Skin of body (tissue), 3 donors: ENCODE measurements at places on chromosomes 11 and 22.

DNA sequence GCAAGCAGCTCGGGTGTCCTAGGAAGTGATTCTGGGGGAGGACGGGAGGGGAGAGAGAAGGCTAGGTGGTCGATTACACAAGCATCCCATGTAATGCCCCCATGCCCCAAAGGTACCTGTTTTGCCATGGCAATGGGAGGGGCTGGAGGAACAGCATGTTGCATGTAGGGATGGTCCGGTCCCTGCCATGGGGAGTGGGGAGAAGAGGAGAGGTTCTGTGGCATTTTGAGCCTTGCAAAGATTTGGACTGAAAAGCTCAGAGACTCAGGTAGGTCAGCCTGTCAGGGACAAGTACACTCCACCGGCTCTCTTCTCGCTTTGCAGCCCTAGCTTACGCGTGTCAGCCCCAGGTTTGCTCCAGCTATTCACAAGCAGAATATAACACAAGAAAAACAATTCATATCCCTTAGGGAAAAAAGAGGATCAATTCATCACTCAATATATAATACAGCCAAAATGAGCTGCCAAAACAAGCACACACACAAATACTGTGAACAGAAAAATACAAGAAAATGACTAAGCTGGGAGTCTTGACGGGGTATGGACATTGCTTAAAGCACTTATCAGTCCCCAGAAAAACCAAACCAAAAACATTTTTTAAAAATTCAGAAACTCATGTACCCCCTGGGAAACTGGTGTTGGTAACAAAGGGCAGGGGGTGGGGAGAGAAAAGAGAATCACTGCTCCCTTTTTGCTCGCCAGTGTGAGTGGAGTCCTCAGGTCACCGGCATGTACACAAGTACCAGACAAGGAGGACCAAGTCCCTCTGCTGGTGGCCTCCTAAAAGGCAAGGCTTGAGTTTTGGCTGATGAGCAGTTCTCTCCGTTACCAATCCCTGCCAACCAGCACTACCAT lies 21.6 kb downstream of the APOL5 start:
- DNase-seq: no peak

- peak; percentile 61 for DNase-seq
Measured at GRCh38 chr22:20130731-20131596, 640 bp upstream of the ZDHHC8 start.

GRCh38 chr11:130904380-130904779 lies 11.9 kb downstream of the SNX19 start:
- no peak for DNase-seq

DNA sequence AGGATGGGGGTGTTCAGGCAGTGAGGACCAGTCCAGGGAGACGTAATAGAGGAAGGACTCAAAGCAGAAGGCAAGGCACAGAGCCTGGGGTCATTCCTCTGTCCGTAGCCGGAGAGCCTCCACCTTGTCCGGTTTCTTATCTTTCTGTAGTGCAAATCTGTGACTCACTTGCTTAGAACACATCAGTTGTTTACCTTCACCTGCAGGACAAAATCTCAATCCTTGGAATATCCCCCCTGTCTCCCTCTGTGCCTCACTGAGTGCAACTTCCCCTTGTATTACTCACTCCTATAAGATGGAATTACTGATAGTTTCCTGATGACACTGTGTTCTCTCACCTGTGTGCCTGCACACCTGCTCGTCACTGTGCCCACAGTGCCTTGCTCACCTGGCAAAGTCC lies 20.4 kb upstream of the TTC12 start:
- no peak for DNase-seq

GRCh38 chr11:116832350-116833290 lies 2.9 kb downstream of the APOC3 start:
- no peak for DNase-seq

- DNase-seq: no peak
Measured at GRCh38 chr11:61066645-61067044, 35.6 kb upstream of the CD5 start.

DNA sequence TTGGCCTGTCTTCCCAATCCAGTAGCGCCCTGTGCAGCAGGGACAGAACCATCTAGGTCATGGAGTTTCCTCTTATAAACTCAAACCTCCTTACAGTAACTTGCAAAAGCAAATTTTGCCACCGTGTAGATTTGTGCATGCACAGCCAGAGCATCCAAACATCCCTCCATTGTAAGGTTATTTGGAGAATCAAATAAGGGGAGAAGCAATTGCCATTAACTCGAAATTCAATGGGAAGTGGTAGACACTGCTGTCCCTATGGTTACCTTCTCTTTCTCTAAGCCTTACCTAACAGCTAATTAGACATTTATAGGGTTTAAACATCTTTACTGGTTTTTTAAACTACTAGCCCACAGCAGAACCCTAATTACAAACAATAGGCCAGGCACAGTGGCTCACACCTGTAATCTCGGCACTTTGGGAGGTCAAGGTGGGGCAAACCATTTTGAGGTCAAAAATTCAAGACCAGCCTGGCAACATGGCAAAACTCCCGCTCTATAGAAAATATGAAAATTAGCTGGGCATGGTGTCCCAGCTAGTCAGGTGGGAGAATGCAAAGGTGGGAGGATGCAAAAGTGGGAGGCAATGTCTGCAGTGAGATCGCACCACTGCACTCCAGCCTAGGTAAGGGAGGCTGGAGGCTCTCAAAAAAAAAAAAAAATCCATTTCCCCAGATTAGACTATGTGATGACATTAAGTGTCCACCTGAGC lies 6.6 kb downstream of the HSPA8 start:
- DNase-seq: no peak

- DNase-seq: no peak
Measured at GRCh38 chr11:60944490-60945294, 7.3 kb downstream of the SLC15A3 start.

GRCh38 chr11:76493626-76494539 lies 49.1 kb downstream of the EMSY start:
- no peak for DNase-seq

DNA sequence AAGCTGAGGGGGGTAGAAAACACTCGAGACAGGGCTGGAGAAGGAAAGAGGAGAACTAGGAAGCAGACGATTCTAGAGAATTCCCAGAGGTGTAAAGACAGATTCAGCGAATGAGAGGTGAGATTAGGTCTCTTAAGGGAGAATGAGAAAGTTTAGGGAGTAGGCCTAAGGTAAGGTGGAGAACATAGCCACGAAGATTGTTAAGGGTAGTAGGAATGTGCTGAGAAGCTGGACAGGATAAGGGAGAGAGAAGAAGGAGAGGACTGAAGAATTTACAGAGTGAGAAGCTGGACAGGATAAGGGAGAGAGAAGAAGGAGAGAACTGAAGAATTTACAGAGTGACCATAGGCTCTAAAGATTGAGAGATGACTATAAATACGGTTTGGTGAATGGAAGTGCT lies 908 bp downstream of the PPME1 start:
- no peak for DNase-seq

GRCh38 chr22:32080904-32081303 lies 37.8 kb downstream of the SLC5A1 start:
- DNase-seq: no peak

GRCh38 chr11:2576111-2576510 lies 123.7 kb downstream of the KCNQ1OT1 start:
- DNase-seq: no peak

DNA sequence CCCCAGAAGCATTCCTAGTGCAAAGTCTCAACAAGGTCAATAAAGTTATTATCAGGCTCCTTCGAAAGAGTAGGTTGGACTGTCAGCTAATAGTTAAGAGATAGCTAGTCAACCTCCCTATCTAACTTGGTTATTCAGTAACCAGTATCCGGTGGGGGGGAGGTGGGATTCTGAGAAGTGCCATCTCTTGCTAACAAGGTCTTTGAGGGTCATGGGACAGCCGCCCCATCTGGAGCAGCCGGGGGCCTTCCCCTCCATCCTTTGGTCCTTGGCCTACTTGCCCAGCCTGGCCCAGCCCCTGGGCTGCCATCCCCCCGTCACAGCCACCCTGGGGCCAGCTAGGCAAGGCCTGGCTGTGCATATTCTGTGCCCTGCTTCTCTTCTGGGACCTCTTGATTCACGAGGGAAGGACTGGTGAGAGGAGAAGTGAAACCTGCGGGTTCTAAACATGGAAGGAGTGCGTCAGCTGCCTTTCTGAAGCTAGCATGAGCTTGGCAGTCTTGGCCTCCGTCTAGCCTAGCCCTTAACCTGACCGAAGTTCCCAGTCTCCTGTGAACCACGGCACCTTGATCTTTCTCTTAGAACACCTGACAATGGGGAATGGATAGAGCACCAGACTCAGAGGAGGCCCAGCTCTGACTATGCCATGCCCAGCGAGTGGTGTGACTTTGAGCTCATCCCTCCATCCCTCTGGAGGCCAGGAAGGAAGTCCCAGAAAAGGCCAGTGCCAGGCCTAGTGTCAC lies 9.3 kb downstream of the SLC37A2 start:
- DNase-seq: no peak

- DNase-seq: no peak
Measured at GRCh38 chr22:22848364-22848866, 39.2 kb upstream of the IGLL5 start.

DNA sequence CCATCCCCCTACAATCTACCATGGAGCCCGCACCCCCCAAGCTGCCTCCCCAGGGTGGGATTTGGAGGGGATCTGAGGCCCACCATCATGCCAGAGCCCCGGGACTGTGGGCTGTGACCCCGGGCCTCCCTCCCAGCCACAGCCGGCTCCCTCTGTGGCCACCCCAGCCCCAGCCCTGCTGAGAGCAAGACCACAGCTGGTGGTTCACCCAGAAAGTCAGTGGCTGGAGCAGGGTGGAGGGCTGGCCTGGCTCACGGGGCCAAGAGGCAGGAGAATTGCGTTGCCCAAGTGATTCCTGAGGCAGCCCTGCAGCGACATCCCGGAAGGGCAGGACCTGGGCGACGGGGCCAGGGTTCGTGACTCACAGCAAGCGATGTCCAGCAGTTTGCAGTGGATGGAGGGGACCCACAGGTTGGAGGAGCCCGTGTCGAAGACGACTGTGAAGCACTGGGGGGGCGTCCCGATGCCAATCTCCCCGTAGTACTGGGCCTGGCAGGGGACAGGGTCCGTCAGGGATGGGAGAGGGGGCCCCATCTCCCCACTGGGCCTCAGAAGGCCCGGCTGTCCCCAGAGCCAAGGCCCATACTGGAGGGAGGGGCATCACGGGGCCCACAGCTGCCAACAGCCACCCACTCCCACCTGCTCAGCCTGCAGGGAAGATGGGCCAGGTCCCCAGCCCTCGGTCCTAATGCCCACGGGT lies 4.4 kb downstream of the CTSD start:
- no peak for DNase-seq

DNA sequence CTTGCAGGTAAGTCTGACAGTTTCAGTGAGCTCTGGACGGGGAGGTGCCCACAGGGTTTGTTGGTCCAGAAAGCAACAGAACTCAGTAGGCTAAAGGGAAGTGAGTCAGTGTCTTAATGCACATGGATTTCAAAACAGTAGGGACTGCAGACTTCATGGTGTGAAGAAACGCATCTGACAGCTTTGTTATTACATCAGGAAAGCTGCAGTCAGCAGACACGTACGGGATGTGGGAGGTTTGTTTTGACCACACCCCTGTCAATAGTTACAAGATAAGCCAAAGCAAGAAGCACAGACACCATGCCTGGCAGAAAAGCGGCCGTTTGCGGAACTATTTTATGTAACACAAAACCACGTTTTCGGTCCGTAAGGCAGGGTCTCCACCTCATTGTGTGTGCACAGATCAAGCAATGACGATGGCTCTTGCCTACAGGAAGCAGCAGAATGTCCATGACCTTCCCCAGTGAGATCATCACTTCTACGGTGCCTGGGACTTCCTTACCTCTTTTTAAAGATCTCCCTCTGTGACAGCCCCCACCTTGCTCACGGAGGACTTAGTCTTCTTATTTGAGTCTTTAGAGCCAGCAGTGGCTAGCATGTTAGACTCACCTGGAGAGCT lies 58.2 kb upstream of the FTH1 start:
- DNase-seq: peak; percentile 17

DNA sequence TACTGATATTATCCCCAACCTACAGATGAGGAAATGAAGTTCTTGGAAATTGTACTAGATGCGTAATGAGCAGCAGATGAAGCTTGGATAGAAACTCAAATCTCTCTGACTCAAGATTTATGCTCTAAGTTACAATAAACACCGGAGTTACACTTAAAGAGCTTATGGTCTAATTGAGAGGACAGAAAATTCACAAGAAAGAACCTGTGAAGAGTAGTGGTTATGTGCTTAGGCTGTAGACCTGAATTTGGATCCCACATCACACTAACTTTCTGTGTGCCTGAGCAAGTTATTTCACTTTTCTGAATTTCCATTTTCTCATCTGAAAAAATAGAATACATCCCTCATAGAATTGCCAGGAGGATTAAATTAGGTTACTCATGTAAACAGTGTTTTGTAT lies 58.5 kb downstream of the FLI1 start:
- DNase-seq: no peak

GRCh38 chr11:75351791-75352587 lies 528 bp upstream of the ARRB1 start:
- DNase-seq: peak; percentile 51

DNA sequence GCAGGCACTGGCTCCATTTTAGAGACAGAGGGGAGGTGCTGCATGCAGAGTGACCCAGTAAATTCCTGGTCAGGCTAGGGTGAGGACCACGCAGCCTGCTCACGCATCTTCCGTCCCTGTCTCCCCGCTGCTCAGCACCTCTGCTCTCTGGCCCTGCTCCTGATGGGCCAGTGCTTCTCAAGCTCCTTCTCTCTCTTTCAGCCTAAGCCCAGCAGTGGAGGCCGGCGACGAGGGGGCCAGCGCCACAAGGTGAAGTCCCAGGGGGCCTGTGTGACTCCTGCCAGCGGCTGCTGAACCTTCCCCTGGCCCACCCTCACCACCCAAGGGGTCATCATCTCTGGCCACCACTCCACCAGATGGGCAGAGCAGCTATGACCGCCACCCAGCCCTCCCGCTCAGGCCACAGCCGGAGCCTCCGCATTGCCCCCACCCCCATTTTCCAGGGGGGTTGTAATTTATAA lies 24.7 kb downstream of the GTPBP1 start:
- DNase-seq: no peak

DNA sequence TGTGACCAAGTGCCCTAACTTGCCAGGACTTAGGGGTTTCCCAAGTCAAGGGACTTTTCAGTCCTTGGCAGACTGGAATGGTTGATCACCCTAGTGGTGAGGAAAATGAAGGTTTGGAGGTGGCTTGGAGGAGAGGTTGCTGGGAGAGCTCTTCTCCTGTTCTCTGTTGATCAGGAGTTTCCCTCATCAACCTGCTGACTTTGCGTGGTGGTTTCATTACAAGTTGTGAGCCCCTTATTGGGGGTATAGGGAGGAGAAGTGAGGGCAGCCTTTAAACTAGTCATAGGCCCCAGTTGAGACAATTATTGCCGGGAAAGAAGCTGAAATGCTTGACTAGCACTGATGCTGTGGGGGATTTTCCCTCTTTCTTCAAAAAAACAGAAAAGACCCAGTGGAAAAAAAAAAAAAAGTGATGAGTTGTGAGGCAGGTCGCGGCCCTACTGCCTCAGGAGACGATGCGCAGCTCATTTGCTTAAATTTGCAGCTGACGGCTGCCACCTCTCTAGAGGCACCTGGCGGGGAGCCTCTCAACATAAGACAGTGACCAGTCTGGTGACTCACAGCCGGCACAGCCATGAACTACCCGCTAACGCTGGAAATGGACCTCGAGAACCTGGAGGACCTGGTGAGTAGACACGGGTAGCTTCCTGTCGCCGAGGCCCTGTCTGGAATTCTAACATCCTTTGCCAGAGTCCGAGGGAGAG lies at the start of gene CXCR5:
TSS of gene CXCR5 (plus strand) at position 525 of the 704 bp plus-strand sequence. CDS start at position 575, 50 bp downstream.
- no peak for DNase-seq
